ENCODE measurements at places on chromosomes 7 and 10.

GRCh38 chr7:85167636-85168035, 19.2 kb downstream of the SEMA3D start:
- DNase-seq, result no peak

GRCh38 chr10:87605628-87606251, 53.9 kb upstream of the PAPSS2 start:
- DNase-seq, result no peak

- DNase-seq, result no peak
Observed at GRCh38 chr10:118017071-118017740, 29.5 kb downstream of the RAB11FIP2 start.

DNA sequence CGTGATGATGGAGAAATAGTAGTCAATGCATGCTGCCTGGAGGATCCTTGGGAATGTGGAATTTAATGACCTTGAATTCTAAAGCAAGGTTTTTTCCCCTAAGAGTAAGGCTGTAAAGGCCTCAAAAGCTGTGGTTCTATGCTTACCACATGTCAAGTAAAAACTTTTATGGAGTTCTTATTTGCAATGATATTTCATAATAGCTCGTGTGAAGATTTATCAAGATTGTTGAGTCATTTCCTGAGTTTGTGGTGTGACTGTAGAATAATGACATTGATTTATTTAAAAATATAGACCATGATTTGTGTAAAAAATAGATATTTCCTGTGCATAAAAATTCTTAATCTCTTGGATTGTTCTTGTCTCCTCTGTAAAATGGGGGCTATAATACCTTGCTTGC, 67.5 kb upstream of the SORCS1 start:
- DNase-seq, result peak; percentile 1

DNA sequence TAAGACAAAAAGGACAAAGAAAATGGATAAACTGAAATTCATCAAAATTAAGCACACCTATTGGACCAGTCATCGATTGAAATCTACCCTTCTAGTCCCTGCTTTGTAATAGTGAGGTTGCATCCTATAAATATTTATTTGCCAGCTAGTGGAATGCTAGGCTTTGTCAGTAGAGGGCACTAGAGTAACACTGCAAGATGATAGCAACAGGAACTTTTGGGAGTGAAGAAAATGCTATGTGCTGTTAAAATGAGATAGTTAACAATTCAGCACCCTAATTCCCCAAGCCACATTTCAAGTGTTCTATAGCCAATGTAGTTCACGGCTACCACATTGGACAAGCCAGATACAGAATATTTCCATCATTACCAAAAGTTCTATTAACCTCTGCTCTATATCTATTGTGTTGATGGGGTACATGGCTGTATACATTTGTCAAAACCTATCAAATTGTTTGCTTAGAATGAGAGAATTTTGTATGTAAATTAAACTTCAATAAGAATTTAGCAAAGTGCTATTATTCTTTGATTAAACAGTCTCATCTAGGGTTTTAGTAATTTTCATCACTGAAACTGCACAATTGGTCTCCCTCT, 69.8 kb downstream of the LSMEM1 start:
- DNase-seq, result peak; percentile 65

- DNase-seq, result no peak
Observed at GRCh38 chr7:81672872-81673271, 97.0 kb downstream of the HGF start.

DNA sequence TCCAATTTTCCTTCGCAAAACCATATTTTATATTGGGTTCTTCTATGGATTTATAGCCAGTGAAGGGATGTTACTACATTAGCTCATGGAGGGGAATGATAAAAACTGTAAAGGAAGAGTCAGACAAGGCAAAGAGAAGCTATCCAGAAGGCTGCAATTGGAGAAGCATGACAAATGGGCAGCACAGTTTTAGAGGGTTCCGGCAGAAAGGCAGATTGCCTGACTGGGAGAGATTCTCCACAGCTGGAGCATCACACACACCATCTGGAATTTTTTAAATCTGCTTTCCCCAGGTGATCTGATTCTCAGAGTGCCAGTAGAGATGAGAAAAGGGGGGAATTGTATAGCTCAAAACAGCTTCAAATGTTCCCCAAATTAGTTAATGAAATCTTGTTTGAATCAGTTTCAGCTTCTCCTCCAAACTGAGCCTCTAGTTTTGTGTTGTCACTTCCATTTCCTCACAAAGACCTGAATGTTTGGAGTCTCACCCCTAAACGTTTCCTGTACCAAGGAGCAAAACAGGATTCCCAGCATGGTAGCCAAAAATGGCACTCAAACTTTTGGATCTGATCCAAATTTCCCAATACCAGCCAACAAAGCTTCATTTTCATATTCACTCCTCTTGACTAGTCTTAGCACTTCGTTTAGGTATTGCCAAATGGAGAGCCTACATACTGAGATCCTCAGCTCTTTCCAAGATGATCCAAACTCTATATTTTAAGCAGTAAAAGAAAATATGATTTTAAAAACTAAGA, 177.5 kb downstream of the HPSE2 start:
- DNase-seq, result no peak

DNA sequence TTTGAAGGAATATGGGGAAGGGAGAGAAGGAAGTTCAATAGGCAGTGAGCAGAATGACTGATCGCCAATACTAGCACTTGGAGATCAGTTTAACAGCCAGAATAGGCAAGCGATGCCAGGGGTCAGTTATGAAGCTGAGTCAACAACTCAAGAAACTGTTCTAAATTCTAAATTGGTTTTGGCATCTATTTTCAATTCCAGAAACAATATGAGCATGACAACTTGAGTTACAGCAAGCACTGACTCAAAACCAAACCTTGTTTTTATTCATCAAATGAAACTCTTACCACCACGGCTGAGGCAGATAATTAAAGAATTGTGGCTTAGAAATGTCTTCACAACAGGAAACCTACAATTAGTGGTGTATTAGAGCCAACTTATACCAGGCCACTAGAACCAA, 180.5 kb upstream of the ASAH2 start:
- no peak for DNase-seq

GRCh38 chr7:152974577-152974976, 215.0 kb downstream of the ACTR3B start:
- DNase-seq, result no peak

DNA sequence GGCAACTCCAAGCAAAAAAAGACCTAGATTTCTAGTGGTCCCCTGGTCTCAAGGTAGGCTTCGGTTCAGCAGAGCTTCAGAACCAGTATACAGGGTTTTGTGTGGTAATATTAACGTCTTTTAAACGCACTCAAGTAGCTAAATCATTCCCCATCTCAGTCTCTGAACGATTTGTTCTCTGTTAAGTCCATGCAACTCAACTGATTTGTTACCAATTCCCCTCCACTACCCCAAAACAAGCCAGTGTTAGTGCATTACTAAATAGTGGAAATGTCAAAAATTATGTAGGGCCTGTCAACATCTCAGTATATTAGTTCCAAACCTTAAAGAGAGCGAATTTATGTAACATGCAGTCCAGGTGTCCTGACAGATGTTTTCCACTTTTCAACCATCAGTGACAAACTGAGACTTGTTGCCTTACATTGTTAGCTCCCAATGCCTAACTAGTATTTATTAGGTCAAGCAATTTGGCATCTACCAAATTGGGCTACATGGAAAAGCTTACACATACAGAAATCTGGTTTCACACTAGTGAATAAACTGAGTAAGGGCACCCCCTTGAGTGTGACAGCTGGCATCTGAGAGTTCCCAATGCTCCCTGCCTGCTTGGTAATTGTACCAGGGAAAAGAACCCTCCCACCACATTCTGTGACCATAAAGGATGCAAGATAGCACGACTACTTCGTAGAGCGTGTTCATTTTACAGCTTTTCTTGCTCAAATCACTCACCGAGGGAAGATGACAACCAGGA, 12.2 kb downstream of the HNRNPA2B1 start:
- no peak for DNase-seq

- peak; percentile 69 for DNase-seq
Observed at GRCh38 chr7:96311967-96312366, 9.9 kb downstream of the SLC25A13 start.

- peak; percentile 63 for DNase-seq
Observed at GRCh38 chr10:27660711-27661110, 84.9 kb downstream of the MKX start.

DNA sequence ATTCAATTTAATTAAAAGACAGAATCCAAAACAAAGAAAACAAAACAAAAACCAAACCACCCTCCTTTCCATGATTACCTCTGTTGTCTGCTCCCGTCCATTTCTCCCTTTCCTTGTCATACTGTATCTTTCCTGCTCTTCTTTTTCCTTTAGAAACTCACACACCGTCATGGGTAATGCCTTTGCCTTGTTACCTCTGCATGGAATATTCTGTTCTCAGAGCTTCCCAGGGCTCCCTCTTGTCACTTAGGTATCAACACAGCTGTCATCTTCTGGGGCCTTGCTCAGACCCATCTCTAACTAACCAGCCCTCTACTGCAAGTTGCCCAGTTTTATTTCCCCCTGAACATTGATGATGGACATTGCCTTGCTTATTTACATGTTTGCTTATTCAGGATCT, 30.2 kb upstream of the GIMAP8 start:
- DNase-seq, result no peak

DNA sequence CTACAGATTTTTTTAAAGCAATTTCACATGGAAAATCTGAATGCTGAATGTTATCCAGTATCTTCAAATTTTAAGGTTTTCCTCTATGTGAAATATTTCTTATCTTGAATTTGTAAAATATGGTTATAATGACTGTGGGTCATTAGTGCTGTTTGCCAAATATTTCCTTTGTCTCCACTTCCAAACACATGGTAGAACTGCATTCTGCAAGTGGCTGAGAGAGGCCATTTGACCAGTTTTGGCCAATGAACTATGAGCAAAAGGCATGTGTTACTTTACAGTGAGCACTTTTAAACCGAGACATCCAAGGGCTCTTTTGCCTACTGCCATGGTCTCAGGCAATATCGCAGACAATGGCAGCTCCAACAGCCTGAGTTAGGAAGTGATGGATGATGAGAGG, 117.2 kb upstream of the RSU1 start:
- DNase-seq, result no peak

DNA sequence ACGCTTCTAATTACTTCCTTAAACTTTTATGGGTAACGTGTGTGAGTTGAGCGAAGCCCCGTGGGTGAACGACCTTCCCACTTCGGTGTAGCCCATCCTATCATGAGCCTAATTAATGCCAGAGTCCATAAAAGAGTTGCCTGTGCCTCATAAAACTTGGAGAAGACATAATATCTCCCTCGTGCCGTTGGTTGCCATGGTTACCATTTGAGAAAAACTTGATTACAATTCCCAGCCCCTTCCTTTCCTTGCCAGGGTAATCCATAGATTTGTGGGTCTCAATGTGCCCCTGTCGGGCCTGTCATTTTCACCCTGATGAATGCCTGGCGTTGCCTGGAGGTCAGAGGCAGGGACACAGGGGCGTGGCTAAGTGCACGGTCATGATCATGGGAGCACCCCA, 127.1 kb downstream of the GLRX3 start:
- DNase-seq, result no peak

GRCh38 chr7:123494193-123494796, 40.1 kb downstream of the IQUB start:
- peak; percentile 49 for DNase-seq

DNA sequence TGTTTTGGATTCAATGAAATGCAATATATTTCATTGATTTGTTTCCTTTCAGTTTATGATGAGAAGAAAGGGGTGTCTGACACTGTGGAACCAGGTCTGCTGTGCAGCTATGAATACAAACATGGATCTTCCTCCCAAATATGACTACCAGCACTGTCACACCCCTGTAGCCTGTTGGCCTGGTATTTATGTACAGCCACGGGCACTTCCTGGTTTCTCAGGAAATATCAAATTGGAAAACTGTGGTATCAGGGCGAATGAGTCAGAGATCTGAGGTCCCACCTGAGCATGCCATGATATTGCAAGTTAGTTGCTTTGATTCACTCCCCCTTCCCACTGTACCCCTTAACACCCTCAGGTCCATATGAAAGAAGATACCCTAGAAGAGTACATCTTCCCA, 87.8 kb downstream of the DNMBP start:
- DNase-seq, result no peak

DNA sequence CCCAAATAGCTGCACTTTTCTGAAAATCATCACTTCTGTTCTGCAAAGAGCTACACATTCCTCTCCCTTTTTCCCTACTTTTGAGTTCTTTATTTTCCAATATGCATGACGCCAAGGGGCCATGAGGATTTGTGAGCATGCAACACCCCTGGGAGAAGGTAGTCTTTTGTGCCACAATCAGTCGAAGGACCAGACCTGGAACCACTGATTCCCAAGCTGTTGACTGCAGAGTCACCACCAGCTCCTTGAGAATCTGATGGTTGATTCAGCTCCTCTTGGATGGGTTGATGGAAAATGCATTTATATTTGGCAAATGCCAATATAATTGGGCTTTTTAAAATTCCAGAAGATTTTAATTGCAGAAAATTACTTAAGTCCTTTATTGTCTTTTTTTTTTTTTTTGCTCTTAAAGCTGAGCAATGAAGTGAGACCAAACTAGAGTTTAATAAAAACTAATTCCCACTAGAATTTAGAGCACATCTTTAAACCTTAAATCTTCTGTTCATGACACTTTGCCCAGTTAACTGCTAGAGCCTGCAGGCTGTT, 554.1 kb downstream of the TNS3 start:
- DNase-seq, result no peak

DNA sequence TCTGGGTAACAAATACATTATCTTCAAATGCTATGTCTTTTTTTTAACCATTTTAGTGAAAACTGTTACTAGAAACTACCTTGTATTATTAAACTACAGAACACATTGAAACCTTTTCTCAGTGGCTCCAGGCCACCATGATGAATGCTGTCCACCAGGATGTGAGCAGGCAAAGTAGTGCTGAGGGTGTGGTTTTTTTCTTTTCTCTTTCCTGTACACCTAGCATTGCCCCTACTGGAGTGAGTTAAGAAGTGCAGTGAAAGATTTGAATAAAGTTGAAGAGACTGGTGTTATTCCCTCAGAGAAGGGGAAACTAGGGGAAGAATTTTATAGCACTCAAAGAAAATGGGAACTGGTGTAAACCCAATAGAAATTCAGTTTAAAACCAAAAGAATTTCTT, 120.0 kb upstream of the SAMD8 start:
- peak; percentile 25 for DNase-seq

- peak; percentile 42 for DNase-seq
Observed at GRCh38 chr10:90816466-90816865, 41.4 kb downstream of the HTR7 start.

DNA sequence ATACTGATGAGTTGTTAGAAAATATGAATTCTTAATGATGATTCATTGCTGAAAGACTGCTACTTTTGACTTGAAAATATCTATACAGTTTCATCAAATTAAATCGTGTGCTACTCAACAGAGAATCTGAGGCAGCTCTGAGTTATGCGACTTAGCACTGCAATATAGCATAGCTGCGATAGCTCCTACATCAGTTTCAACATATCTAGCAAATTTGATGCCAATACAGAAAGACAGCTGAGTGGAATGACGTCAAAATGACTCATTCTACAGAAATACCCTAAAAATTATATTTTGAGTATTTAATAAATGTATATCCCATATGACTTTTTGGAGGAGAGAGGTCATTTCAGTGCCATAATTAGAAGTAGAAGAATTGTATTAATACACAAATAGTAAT, 1.1 kb upstream of the TARP start:
- DNase-seq, result peak; percentile 86

All from inflammatory macrophage treated with lipopolysaccharide for 4 hours (primary cell).